RPMI7951 (cell line): ENCODE measurements at places on chromosomes 3 and 15. TPM values are rescaled to one million over a fixed set of nuclear protein-coding genes. Genes with fewer than 3 reads are reported as not detected.

The MLF1 gene
- total RNA-seq, result 32.0 and 35.5 TPM in 2 replicates

The PRC1 gene
- 494 and 538 TPM in 2 replicates for total RNA-seq

The ADAMTS7 gene
- total RNA-seq, result 6.8 and 9.7 TPM in 2 replicates

DNA sequence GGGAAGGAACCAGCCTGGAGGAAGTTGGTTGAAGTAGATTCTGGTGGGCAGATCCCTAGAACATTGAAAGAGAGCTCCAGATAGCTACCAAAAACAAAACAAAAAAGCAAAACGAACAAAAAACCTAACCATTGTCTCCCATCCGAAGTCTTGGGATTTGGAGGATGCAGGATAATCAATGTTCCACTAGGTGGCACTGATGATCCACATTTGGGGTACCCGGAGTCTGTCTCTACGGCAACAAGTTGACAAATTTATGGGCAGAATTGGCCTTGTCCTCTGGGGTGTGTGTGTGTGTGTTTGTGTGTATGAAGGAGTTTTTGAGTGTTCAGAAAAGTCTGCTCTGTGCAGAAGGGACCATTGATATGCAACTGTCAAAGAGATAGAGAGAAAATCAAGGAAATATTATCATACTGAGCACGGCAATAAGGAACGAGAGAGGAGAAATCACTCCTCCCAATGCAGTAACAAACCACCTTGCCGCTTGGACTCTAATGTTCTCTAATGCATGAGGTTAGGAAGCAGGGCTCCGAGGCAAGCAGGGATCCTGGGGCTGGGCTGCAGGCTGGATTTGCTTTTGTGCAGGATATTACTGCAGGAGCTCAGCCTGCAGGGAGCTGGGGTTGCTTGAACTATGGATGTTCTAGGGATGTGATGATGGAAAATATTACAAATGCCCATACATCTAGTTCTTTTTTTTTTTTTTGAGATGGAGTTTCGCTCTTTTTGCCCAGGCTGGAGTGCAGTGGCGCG lies 59.8 kb upstream of the KLHL25 start:
- DNase-seq, result peak; percentile 64

- no peak for DNase-seq
Measured at GRCh38 chr3:172630316-172630715, 80.6 kb downstream of the NCEH1 start.

GRCh38 chr3:115341208-115341607 lies 194.1 kb upstream of the ZBTB20 start:
- peak; percentile 89 for DNase-seq
